ENCODE measurements at places on chromosomes 11 and 22.

DNA sequence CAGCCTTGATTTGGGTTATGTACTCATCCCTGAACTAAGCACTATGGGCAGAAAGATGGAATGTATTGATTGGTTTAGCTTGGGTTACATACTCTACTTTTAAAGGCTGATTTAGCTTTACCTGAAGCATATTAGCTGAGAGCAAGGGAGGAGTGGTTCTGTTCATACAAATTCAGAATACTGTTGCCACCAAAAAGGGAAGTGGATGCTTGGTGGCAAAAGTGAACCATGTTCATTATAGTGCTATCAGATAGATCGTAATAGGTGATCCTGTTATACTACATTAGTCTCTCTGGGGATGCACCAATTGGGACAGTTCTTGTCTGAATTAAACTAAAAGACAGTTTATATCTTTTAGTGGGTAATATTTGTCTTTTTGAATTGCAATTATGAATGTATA, 44.5 kb upstream of the RRM1 start:
- DNase-seq, result no peak

DNA sequence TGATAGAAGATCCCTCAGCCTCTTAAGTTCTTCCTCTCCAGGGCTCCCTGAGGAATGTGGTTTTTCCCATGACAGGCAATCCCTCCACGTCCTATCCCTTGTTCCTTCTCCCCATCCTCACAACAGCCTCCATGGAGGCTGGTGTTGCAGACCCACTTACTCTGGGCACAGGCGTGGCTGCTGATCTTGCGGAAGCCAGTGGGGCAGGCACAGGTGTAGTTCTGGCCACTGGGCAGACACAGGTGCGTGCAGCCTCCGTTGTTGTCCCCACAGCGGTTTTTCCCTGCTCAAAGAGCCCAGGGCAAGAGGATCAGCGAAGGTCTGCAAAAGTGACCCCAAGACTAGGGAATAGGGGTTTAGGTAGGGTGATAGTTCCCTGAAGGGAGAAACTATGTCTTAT, 29.1 kb downstream of the LRP4 start:
- no peak for DNase-seq

DNA sequence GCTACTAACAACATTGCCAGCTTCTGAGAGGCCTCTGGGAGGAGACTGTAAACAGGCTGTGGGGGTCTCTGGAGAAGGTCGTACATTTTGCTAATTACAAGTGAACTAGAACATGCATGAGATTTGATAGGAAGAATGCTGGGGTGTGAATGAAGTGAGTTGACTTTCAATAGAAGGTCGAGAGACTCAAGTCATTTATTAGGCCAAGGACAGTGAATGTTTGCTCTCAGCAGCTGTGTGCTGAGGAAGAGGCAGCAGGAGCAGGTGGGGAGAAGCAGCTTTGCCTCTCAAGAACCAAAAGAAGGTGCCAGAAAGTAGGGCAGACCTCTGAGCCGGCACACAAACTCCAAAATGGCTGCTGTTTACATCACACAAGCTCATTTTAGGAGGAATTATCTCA, 91.7 kb downstream of the PIWIL4 start:
- no peak for DNase-seq

- no peak for DNase-seq
Observed at GRCh38 chr22:23218867-23219251, 38.5 kb downstream of the BCR start.

DNA sequence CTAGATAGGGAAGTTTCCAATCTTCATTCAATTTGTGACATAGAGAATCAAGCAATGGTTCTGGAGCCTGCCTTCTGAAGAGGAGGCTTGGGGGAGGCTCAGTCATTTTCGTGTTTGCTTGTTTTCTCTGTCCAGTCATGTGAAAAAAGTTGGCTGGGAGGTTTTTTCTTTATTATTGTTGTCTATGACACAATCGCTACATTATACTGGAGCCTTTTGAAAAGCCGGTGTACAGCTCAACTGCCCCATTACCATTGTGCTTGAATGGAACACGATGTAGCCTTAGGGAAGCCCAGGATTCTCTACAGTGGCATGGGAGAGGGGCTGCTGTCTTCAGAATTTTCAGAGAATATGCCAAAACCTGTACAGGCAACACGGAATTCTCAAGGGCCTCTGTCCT, 57.9 kb upstream of the NCAM1 start:
- no peak for DNase-seq

- DNase-seq, result no peak
Observed at GRCh38 chr11:12602421-12602820, 71.8 kb upstream of the TEAD1 start.

- DNase-seq, result no peak
Observed at GRCh38 chr11:121802542-121802941, 313.5 kb downstream of the BLID start.

DNA sequence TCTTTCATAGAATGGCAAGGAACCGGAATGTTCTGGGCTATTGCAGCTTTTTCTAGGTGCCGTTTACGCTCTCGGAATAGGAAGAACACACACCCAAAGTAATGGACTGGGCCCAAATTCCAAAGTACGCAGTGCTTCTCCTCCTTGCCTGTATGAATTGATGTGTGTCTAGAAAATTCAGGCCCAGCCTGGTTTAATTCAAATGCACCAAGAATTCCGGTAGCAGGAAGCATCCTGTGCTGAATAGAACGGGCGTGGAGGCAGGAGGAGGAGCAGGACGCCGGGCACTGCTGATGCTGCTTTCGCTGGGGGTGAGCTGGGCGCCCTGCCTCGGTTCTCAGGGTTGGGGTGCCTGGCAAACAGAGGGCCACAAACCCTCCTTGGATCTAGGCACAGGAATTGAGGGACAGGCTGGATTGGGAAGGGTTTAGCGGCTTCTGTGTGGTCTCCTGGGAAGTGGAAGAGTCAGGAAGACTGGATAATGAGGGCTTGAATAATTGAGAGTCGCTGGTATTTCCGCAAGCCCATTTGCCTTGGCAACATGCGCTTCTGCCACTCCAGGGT, 2.0 kb downstream of the PARVB start:
- no peak for DNase-seq

GRCh38 chr11:9639099-9639498, 24.8 kb upstream of the SWAP70 start:
- DNase-seq, result no peak

GRCh38 chr11:112216561-112217105, 9.6 kb upstream of the PTS start:
- DNase-seq, result no peak

- DNase-seq, result no peak
Observed at GRCh38 chr11:73114110-73114834, 27.8 kb downstream of the FCHSD2 start.

DNA sequence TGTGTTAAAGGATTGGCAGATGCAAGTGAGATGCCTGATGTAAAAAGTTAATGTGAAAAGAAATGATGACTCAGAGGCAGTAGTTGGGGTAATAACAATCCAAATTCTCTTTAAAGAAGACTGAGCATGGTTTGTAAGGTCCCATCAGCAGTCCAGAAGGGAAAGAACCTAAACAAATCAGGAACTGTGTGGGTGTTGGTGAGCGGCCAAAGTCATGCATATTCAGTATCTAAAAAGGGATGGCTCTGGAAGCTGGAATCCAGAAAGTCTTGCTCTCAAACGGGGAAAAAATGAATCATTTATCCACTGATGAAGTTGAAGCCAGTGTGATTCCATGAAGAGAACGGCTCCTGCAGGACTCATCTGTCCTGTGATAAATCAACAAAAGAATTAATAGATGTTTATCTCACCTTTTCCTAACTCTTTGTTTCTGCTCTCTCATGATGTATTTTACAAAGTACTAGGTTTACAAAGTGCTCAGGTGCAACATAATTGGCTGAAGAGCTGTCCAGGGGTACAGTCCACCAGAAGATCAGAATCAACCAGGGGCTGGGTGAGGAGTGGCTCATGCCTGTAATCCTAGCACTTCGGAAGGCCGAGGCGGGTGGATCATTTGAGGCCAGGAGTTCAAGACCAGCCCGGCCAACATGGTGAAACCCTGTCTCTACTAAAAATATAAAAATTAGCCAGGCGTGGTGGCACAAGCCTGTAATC, 20.5 kb upstream of the SORL1-AS1 start:
- DNase-seq, result no peak

All from NCI-H1436 treated with DMSO at 0.1 percent for 48 hours (cell line).